NCI-H2081 treated with DMSO at 0.1 percent for 48 hours (cell line): ENCODE measurements at places on chromosomes 3 and 15.

GRCh38 chr3:186042521-186043202 lies 66.2 kb downstream of the ETV5 start:
- no peak for DNase-seq

GRCh38 chr3:73094129-73094528 lies 32.7 kb downstream of the EBLN2 start:
- no peak for DNase-seq

- DNase-seq = no peak
These were observed 375.1 kb downstream of the NAALADL2 start for GRCh38 chr3:175233957-175234940.

DNA sequence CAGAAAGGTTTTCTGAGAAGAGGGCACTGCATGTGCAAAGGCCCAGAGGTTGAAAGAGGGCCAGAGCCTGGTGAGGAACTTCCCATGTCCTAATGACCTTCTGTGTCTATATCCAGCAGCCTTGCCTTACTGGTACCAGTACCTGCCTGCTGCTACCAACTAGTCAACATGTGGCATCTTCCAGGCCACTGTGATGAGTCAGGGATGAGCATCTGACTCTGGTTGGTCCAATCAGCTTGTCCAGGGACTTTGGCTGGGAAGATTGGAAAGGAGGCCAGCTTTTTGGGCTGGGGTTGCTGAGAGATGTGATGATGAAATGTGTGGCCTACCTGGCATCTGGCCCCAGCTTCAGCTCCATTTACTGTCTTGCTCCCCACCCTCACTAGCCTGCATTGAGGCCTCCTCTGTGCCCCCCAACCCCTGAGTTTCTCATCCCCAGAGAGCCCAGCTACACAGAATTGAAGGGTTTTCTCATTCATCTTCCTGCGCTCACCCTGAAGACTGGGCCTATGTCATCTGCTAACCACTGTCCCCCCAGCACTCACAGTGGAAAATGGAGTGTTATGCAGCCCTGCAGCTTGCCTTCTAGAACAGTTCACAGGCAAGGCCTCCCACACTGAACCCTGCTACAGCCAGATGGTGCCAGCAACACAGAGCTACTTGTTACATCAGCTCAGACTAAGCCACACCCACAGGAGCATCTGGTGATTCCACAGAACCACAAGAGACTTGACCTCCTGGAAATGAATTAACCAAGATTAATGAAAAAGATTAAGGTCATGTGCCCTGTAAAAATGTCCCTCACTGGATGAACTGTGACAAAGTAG lies 1.3 kb upstream of the TWF2 start:
- DNase-seq = no peak

- DNase-seq = no peak
These were observed 164.6 kb upstream of the CCDC54 start for GRCh38 chr3:107212618-107213017.

GRCh38 chr15:48367483-48367882 lies 36.3 kb downstream of the DUT start:
- no peak for DNase-seq

GRCh38 chr3:66082679-66083078 lies 44.0 kb upstream of the MAGI1 start:
- DNase-seq = no peak

DNA sequence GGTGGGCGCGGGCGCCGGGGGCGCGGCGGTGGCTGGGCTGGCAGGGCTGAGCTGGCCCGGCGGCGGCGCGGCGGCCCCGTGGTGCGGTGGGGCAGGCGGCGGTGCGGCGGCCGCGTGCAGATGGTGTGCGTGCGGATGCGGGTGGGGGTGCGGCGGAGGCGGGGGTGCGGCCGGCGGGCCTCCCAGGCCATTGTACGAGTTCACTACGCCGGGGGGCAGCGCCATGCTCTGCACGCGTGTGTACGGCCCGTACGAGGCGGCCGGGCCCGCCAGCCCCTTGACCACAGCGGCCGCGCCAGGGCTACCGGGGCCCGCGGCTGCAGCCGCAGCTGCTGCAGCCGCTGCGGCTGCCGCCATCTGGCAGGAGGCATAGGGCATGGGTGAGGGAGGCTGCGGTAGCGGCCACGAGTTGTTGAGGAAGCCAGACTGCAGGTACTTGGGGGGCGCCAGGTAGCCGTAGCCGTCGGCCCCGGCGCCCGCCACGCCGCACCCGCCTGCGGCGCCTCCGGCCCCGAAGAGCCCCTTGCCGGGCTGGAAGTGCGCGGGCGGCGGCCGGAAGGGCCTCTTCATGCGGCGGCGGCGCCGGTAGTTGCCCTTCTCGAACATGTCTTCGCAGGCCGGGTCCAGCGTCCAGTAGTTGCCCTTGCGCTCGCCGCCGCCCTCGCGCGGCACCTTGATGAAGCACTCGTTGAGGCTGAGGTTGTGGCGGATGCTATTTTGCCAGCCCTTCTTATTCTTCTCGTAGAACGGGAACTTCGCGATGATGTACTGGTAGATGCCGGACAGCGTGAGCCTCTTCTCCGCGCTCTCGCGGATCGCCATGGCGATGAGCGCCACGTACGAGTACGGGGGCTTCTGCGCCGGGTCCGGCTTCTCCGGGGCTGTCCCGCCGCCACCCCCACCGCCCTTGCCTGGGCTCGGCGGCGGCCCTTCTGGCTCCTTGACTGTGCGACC lies 951 bp downstream of the FOXL2 start:
- DNase-seq = no peak

- no peak for DNase-seq
These were observed 32.9 kb downstream of the PIK3CB start for GRCh38 chr3:138801792-138802191.

DNA sequence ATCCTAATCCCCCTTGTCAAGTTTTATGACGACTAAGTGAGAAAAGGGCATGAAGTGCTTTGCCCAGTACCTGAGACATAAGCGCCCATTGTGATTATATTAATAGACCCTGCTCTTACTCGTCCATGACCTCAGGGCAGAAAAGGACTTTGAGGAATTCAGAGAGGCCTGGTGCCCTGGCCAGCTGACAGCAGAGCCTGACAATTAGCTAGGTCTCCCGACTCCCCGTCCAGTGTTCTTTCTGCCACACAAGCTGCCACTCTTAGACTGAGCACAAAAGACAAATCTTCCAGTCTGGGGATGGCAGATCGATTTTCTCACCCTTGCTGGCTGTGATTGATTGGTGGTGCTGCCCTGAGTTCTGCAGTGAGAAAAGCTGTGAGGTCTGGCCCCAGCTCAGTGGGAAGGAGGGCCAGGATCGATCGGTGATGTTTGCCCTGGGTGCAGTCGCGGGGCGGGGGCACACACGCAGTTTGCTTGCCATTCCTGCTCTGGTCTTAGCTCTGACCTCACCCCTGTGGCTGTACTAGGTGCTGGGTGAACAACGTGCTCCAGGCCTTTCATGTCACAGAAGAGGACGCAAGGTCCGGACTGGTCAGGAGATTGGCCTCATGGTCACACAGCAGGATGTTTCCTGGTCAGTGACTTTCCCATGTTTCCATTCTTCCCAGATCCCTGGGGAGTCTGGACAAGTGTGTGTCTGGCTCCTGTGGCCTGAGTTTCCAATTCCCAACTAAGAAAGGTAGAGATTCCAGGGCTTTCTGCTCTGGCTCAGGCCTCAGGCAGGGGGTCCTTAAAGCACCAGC lies 67.4 kb upstream of the TLE3 start:
- DNase-seq = no peak
